CD8-positive, alpha-beta T cell (primary cell): ENCODE measurements at places on chromosomes 12 and 14. TPM values are rescaled to one million over a fixed set of nuclear protein-coding genes. Genes with fewer than 3 reads are reported as not detected.

LRRC43 gene
- 0.39 TPM for total RNA-seq

- DNase-seq, result no peak
Observed at GRCh38 chr12:132049442-132049841, 94.7 kb downstream of the DDX51 start.

IL22 gene
- total RNA-seq, result not detected

GRCh38 chr12:71664411-71665089, 449 bp downstream of the THAP2 start:
- DNase-seq, result no peak
